Activated T-helper 1 cell treated with Interleukin-2 at 50 U/mL for 16 hours (primary cell): ENCODE measurements at places on chromosomes 4 and X.

DNA sequence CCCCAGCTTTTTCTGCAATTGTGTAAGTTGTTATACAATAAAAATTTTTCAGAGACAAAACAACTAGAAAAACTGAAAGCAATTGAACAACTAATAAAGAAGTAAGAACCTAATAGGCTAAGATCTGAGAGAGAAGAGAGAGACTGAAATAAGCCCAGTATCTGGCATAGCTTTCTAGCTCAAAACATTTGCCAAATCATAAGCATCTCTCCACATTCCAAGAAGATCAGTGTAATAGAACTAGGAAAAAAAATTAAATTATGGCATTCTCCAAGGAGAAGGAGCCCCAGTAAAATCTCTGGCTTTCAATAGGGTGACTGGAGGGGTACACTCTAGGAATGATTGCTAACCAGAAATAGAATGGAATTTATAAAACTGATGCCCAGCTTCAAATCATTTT is 19.0 kb upstream of the PPP3CA start:
- no peak for DNase-seq

- DNase-seq: no peak
These were observed 121.4 kb upstream of the GATB start for GRCh38 chr4:151882072-151882803.

DNA sequence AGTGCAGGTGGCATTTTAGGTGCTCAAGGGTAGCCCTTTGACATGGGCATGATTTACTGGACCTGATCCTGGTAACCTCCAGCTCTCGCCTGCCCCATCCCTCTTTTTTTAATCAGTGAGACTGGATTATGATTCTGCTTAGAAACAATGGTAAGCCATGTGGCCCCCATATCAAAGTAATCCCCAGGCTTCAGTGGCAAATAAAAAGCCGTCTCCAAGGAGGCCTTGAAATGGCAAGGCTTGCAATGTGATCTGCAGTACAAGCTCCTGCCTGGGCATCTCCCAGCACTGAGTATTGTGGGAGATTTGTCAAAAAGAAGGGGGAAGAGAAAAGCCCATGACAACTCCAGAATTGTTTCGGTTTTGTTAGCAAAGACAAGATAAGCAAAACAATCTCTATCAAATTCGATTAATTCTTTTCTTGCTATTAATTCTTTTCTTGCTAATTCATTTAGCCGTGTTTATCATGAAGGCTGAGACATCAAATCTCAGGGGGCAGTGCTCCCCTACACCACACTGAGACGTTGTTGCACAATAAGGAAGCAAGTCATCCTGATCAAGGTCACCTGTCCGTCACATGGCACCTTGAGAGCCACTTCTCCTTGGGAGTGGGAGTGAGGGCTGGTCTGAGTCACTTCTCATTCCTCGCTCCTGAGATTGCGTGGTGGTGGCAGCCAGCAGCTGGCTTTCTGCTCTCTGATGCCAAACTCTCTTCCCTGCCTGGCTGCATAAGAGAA is 312.7 kb upstream of the GATB start:
- DNase-seq: no peak

DNA sequence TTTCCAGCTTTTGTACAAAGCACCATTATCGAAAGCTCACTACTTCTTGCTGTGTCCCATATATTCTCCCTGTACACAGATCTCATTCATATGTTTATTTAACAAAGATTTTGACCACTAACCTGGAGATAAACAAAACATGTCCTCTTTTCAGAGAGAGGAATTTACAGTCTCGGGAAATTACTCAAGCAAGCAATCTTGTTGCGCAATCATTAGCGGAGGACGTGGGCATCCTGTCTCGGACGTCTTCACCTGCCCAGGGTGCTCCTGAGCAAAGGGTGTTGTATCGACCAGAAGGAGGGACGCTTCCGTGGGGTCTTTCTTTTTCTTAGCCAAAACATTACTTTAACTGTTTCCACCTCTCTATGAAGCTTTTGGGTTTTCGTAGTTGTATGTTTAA is 66.5 kb upstream of the CLCN4 start:
- no peak for DNase-seq

- DNase-seq: no peak
These were observed 898.8 kb downstream of the C4orf33 start for GRCh38 chr4:129994715-129995114.

DNA sequence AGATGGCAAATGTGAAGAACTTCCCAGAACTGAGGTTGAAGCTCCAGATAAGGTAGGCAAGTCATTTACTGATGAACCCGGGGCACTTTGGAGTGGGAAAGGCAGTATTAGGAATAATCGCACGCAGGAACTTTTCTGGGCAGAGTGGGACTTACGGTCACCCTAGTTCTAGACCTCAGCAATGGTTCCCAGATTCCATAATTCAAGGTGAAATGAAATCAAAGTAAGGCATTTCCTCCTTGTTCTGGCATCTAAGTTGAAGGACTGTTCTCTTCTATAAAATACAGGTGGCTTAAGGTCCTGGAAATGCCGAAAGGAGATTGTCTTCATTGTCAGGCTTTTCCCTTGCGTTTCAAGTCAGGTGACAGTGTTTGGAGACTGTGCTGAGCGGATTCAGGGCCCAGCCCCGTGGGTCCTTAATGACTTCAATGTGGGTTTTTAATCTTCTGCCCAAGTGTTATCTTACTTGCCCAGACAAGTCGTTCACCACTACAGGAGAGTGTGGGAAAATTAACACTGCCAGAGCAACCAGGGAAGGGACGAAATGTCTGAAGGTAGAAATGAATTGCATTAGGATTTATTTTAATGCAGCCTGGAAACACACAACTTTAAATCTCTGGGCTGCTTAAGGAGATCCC is 52.1 kb upstream of the STOX2 start:
- no peak for DNase-seq

DNA sequence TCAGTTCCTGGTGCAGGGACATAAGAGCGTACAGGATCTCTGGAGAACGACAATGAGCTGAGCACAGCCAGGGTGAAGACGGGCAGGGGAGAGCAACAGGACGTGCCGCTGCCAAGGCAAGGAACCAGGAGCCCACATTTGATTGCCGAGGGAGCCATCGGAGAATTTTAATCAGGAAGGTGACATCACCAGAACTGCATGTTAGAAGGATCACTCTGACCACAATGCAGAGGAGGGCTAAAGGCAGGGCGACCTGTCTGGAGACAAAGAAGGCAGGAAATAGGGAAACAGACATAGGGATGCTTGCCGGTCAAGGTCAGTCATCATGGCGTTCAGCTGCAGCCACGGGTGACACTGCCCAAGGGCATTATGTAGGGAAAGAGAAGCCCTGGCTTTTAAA is 81.4 kb downstream of the RBM47 start:
- no peak for DNase-seq

GRCh38 chrX:124113621-124114600 is 152.4 kb downstream of the STAG2 start:
- DNase-seq: no peak

- no peak for DNase-seq
These were observed 6.8 kb downstream of the FGB start for GRCh38 chr4:154569584-154569983.

DNA sequence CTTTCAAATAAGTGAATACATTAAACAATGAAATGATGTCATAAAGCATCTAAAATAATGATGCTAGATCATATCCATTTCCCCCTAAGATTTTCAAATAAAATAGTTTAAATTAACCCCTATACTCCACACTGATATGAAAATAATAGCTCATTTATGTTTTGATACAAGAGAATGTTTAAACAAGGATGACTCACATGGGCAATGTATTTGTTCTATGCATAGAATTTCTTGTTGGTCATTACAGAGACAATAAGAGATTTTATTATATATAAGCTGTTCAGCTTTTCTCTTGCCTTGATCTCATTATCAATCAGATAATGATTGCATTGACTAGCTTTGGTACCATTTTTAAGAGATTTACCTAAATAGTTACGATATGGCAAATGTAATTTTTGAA is 411.7 kb downstream of the ARHGAP24 start:
- no peak for DNase-seq

DNA sequence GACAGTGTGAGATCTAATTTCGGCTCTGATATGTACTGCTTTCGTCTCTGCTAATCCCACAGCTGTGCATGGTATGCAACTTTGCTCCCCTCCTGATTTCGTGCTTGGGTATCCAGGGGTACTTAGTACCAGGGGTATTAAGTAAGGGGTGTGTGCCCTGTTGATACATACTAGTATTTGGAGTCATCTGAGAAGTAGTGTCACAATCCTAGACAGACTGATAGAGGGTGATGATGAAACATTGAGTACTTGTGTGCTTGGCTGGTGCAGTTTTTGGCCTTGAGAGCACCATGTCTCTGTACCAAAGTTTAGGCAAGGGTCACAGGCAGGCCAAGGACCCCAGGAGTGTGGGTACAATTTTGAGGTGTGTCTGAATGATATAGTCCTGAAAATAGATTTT is 10.9 kb downstream of the GPAT3 start:
- DNase-seq: no peak

GRCh38 chr4:93814722-93815121 is 13.8 kb upstream of the ATOH1 start:
- DNase-seq: no peak

- DNase-seq: no peak
These were observed 179.9 kb downstream of the KIT start for GRCh38 chr4:54837576-54838140.

- no peak for DNase-seq
These were observed 88.1 kb downstream of the MBNL3 start for GRCh38 chrX:132400706-132401105.

GRCh38 chr4:39568805-39569204 is 41.6 kb upstream of the UGDH start:
- no peak for DNase-seq

- no peak for DNase-seq
These were observed 1.7 kb upstream of the HEPH start for GRCh38 chrX:66162331-66162822.

DNA sequence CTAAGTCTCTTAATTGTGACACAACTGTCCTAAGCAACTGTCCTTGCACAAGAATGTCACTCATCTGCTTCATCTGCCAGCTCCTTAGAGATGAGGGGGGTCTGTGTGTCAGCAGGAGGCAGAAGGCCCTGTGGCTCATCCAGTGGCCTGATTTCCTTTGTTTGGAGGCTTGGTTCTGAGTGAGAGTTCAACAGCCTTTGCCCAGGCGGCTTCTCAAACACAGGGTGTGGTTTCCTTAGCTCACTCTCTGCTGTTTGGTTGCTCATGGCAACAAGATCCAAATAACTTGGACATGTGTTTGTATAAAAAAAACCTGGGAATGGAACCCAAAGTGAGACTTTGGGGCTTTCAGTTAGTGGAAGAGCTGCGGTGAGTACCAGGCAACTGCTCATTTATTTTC is 46.6 kb downstream of the MAP7D3 start:
- no peak for DNase-seq

GRCh38 chr4:17654701-17655100 is 40.3 kb downstream of the MED28 start:
- no peak for DNase-seq

DNA sequence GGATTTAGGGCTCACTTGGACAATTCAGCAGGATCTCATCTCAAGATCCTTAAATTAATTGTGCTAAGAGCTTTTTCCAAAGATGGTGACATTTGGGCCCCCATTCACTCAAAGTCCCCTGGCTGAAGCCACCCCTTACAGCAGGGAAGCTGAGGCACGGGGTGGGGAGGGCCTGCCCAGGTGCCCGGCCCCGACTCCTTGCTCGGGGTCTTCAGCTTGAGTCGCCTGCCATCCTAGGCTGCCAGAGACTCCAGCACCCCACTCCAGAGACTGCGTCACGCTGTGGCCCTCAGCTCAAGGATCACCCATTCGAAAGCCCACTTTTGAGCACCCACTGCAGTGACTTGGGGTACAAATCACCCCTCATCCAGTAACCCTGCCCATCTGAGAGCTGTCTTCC is 39.2 kb upstream of the GPR78 start:
- DNase-seq: no peak

DNA sequence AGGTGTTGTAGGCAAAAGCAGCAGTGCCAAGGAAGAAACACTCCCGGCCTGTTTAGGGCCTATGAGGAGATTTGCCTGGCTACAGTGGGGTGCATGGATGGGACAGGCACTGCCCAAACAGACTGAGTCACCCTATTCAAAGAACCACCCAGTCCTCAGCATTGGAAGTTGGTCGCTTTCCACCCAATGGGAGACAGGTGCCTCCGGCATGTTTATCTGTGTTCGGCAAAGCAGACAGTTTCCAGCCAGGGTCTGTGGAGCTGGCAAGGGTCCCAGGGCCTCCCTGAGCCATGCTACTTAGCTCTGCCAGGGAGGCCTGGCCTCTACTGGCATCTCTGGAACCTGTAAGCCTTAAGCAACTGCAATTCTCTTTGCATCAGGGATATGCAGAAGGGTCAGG is 165.1 kb upstream of the ATP6AP2 start:
- no peak for DNase-seq

DNA sequence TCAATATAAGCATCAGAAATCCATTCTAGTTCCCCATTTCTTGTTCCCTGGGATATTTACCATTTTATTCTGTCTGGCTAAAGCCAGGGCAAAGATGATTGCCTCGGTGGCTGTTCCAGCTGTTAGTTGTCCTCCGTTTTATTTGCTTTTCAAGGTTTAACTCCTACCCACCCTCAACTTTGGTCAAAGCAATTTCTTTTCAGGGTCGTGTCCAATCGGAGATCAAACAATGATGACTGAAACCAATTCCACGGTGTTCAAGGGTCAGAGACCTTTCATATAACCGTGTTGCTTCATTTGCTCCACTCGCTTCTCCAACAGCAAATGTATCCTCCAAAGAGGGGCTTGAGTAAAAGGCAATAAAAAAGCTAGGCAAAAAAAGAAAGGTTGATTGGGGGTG is 193.5 kb upstream of the FTHL17 start:
- DNase-seq: no peak

GRCh38 chr4:25096251-25096980 is 63.8 kb downstream of the SEPSECS start:
- no peak for DNase-seq

DNA sequence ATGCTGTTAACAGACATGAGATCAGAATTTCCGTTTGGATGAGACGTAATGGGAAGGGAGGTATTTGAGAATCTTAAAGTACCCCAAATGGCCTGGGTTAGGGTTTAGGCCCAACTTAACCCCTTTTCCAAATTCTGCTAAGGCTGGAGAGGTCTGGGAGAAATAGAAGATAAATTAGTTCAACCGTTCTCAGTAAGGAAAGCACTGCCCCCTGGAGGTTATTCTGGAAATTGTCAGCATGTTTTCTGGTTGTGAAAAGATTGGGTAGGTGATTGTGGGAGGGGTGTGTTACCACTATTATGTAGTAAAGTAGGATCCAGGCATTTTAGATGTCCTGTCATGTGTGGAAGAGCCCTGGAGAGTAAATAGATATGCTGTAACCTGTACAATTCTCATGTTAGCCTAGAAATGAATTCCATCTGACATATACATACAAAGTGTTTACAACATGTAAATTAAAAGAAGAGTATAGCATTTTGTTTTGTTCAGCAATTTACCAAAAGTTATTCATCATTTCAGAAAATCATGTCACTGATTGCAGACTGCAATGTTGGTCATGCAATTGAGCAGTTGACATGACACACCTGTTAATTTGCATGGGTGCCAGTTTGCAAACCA is 26.8 kb upstream of the GRXCR1 start:
- no peak for DNase-seq

DNA sequence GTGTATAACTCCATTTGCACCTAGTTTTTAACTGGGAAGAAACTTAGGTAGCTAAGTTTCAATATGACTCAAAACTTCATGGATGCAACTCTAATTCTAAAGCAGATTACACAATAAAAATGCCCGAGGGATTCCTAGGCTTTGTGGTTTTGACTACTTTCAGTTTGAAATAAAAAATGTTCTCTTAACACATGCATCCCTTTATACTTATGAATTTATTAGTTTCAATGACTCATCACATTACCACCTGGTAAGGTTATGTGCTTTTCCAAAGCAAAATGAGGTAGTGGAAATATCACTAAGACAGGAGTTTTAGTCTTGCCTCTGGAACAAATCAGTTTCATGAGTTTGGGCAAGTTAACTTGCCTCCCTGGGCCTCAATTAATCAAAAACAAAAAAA is 125.5 kb downstream of the OPHN1 start:
- no peak for DNase-seq
